COR-L47 (cell line): ENCODE measurements at places on chromosomes 6 and 20.

DNA sequence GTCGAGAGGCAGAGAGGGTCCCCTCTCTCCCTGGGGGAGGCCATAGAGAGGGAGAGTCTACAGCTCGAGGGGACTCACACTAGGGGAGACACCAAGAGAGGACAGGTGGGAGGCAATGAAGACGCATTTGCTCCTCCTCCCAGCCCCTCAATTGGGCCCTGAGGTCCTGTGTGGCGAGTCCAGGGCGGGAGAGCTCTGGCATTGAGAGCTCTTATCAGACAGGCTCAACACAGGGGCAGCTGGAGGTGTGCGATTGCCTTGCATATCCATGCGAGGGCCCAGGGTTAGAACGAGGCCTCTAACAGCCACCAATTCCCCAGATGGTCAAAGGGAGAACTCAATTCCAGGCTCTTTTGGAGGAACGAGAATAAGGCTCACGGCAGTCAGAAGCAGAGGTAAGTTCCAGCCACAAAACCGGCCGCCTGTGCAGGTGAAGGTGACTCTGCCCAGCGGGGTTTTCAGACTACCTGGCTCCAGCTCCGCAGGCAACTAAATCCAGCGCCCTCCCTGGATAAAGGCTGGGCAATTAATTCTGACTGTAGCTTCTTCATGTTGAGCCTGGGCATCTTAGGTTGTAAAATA is 94.0 kb upstream of the MPC1 start:
- DNase-seq = peak; percentile 51

GRCh38 chr6:15447546-15448267 is 201.8 kb downstream of the JARID2 start:
- DNase-seq = no peak

DNA sequence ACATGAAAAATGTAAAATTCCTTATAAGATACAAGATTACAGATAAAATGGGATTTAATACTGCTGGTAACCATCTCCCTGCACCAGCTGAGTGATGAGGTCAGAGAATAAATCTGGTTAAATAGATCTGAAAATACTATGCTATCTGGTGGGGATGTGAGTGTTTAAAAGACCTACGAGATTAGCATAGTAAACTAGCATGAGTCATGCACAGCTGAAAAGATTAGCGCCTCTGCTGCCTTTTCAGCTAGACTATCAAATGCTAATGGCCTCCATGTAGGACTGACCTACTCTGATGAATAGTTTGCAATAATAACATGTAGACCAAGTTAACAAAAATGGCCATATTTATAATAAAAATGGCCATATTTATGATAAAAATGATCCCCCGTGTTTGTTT is 553.3 kb downstream of the C6orf118 start:
- no peak for DNase-seq

GRCh38 chr6:30163090-30163917 is at the start of gene TRIM15:
TRIM15 (plus strand) TSS chr6:30163546; CDS start chr6:30163685, 139 bp downstream.
- DNase-seq = no peak

GRCh38 chr6:74289884-74290283 is 593.9 kb downstream of the CD109 start:
- no peak for DNase-seq

DNA sequence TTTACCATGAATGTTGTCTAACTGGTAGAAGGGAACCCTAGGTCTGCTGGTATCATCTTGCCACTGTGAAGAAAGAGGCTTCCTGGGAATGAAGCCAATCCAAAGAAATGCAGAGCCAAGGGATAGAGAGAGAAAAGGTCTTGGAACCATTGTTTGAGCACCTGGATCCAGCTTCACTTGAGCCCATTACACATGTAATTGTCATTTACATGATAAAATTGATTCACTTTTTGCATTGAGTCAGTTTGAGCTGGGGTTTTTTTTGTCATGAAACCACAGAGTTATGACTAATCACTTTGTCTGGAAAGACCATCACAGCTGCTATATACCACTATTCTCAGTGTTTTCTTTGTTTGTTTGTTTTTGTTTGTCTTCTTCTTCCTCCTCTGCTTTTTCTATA is 112.3 kb downstream of the CBLN4 start:
- DNase-seq = no peak

DNA sequence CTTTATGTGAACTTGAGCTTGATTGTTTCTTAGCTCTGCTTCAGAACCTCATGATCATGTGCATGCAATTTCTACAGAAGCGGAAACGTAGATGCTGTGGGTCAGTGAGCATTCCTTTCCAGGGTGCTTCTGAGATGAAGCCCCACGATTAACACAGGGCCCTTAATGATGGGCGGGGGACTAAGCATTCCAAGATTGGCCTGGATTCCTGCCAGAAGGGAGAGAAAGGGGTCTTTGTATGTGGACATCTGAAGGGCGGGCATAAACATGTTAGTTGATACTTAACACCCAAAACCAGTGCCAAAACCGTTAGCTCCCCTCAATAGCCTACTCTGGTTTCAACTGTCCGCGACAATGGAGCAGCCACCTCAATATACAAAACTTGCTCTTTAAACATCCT is 46.9 kb upstream of the POU3F2 start:
- DNase-seq = peak; percentile 31

GRCh38 chr6:132736239-132736638 is 21.5 kb downstream of the VNN2 start:
- DNase-seq = no peak

- no peak for DNase-seq
These were observed 52.1 kb downstream of the PLAGL1 start for GRCh38 chr6:143955971-143956370.

DNA sequence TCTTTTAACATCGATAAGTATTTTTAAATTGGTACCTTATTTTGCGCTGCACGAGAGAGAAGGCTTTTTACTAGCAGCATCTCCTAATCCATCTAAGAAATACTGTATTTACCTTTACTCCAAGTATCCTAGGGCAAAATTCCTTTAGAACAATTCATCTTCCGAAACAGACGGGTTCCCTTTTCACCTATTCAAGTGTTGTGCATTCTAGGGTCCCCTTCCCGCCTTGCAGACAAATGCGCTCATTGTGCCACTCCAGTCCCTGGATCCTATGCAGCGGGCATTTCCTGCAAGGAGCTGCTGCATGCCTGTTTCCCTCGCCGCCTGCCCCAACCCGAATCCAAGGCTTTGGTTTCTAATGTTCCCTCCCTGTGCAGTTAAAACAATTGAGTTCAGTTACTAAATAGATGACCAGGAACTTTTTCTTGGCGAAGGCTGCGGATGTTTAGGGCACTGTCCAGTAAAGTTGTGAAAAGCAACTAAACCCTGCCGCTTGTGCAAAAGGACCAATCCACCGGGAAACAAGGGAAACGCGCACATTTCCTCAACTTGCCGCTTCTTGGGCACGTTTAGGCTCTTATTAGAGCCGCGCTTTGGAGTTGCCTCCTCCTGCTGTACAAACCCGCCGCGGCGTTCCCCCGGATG is 556 bp upstream of the SCAF8 start:
- peak; percentile 16 for DNase-seq

DNA sequence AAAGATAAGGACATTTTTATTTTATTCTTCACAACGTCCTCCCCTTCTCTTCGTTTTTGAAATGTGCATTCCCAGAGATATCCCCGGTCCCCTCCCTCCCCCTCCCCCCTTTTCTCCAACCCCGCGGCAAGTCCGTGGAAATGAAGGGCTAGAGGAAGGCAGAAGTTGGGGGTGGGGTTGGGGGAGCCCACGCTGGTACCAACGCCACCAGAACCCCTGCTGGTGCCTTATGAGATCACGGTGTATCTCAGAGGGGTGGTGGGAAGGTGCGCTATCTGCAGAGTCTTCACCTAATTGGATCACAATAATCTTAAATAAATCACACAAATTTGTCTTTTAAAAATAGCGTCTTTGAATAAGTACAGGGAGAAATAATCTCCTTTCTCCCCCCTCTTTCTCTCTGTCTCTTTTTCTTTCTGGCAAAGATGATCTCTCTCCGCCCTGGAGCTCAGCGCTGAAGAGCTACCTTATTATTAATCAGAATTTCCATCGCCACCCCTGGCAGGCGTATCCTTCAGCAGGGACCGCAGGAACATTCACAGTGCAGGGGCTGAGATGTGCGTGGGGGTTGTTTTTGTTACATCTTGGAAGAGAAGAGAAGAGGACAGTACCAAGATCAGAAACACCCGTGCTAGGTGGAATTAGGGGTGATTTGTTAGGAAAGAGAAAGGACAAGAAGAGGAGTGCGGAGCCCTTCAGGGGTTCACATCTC is 915 bp downstream of the CLVS2 start:
- peak; percentile 13 for DNase-seq

- no peak for DNase-seq
These were observed 90.5 kb downstream of the PRND start for GRCh38 chr20:4812216-4812615.

GRCh38 chr6:9334979-9335378 is 899.6 kb upstream of the SLC35B3 start:
- DNase-seq = no peak

GRCh38 chr6:156336089-156336488 is 441.1 kb upstream of the ARID1B start:
- DNase-seq = no peak

- DNase-seq = no peak
These were observed 417.7 kb upstream of the JAG1 start for GRCh38 chr20:11091511-11091910.

DNA sequence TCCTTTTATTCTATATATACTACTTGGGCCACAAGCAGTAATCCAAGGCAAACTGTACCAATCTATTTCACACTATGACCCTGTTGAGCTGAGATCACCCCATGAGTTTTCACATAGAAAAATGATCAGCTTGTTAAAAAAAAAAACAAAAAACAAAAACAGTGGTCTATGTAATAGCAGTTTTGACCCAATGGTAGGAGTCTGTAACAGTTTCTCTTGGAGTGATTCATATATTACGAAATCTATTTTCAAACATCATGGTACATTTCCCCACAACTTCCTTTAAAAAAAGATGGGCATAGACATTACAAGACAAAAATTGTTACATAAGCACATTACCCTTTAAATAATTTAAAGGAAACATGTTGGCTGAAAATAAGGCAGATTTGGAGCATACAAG is 78.1 kb downstream of the PRSS35 start:
- no peak for DNase-seq

DNA sequence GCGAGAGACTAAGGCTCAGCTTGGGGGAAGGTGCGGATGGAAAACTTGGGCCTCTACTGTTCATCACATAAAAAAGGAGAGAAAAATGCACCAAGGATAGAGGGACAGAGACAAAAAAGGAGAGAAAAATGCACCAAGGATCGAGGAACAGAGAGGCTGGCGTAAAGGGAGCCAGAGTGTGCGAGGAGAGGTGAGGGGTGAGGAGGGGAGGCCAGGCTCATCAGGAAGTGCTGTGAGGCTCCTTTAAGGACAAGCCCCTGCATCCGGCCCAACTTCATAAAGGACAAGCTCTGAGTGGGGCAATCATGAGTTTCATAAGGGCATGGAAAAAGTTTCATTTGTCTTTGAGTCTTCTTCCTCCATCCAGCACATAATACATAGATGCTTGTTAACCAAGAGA is 117.2 kb upstream of the NXT1 start:
- DNase-seq = no peak

DNA sequence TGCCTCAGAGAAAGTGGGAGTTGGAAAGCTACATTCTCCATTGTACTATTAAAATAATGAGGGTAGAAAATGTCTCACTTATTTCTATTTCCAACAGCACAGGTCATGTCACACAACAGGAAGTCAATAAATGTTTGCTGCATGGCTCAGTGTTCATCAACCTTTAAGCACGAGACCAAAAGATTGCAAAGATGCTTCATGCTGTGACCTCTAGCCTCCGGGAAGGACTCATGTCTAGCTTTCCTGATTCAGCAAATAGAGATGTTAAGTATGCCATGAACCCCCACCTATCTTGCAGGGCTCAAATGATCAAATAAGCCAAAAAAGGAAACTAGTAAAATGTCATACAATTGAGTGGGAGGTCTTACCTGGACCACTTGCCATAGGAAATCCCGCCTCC is 57.4 kb downstream of the NCOA6 start:
- no peak for DNase-seq

DNA sequence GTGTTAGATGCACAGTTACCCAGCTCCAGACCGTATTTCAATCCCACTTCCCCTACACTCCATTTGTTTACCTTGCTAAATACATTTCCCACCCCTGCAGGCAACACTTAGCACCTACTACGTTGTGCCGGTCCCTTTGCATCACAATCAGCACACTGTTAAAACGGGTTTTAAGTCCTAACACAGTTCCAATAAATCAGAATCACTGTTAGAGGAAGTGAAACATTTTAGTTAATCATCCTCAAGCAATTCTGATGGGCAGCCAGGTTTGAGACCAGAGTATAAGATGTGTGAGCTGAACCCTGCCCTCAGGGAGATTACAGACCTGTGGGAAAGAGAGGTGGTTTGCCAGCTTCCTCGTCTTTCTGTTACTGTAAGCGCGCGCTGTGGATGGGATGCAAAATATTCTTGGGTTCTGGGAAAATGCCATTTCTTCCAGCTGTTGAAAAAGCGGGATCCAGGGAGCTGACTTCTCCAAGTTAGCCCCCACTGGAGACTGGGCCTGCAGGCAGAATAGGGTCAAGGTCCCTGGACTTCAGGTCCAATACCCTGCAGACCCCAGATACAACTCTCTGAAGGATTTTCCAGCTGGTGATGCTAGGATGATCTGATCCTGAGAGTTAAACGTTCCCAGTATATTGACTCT is 3.1 kb downstream of the ZCCHC3 start:
- no peak for DNase-seq

- no peak for DNase-seq
These were observed 78.6 kb upstream of the QKI start for GRCh38 chr6:163335671-163336545.

GRCh38 chr6:170102582-170103481 is 188.0 kb downstream of the DLL1 start:
- no peak for DNase-seq

DNA sequence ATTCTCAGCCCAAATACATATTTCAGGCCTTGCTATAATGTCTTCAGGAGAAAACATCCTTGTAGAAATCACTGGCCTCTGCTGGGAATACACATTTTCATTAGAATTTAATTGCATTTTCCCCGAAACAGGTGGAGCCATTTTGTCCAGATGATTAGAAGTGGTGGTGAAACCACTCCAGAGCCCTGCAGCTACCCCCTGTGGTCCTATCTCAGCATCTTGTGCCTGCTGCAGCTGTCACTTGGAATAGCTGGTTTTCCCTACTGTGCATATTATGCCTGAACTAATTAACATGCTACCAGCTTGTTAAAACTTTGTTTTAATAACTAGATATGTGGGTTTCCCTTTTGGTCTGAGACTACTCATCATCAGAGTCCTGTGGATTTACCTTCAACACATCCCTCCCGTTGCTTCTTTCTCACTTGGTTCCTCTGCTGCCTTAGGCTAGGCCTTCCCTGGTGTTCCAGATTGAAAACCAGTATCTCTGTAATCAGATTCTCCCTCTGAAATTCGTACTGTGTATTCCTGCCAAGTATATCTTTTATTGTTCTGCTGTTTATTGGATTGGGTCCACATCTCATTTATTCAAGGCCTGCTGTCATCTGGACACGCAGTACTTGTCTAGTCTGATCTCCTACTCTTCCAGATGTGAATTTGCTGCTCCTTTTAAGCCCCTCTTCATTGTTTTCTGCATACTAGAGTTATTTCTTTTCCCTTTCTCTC is 15.2 kb downstream of the DNAH8 start:
- peak; percentile 73 for DNase-seq

- DNase-seq = no peak
These were observed 89.0 kb downstream of the MAFB start for GRCh38 chr20:40599987-40600386.

GRCh38 chr20:18811904-18812303 is 1.7 kb upstream of the SCP2D1 start:
- no peak for DNase-seq

- no peak for DNase-seq
These were observed 92.5 kb upstream of the MLIP start for GRCh38 chr6:54018722-54019121.

GRCh38 chr6:78995946-78996345 is 82.1 kb downstream of the PHIP start:
- no peak for DNase-seq
